ENCODE measurements at places on chromosomes 4 and X. TPM values are rescaled to one million over a fixed set of nuclear protein-coding genes. Genes with fewer than 3 reads are reported as not detected.

Gene P2RY10
- polyA plus RNA-seq, result 0.51 TPM

Gene GYPE
- polyA plus RNA-seq, result 1.0 TPM

Gene AFF2
- polyA plus RNA-seq, result 0.24 TPM

Gene SPACA5
- polyA plus RNA-seq, result not detected

Gene FGF16
- polyA plus RNA-seq, result 0.42 TPM

Gene RTL3
- polyA plus RNA-seq, result 0.03 TPM

Gene SORCS2
- polyA plus RNA-seq, result 5.3 TPM

Gene SMAD1
- polyA plus RNA-seq, result 17.1 TPM

Gene UBA1
- polyA plus RNA-seq, result 119 TPM

Gene IL1RAPL1
- polyA plus RNA-seq, result 1.4 TPM

Gene RASGEF1B
- polyA plus RNA-seq, result 3.8 TPM

Gene SSX1
- polyA plus RNA-seq, result not detected

Gene PDE6B
- polyA plus RNA-seq, result 4.1 TPM

Gene CT47A7
- not detected for polyA plus RNA-seq

Gene ZNF711
- polyA plus RNA-seq, result 7.4 TPM

Gene PABPC1L2B
- not detected for polyA plus RNA-seq

Gene F8A2
- polyA plus RNA-seq, result not detected

Gene CXCL3
- polyA plus RNA-seq, result 0.95 TPM

Gene LRIT3
- polyA plus RNA-seq, result 0.06 TPM

Gene ABCD1
- 19.0 TPM for polyA plus RNA-seq
